ENCODE measurements at places on chromosomes 7 and 10.
A peak's percentile ranks its signal among the peaks of the same experiment; 100 is the strongest.

DNA sequence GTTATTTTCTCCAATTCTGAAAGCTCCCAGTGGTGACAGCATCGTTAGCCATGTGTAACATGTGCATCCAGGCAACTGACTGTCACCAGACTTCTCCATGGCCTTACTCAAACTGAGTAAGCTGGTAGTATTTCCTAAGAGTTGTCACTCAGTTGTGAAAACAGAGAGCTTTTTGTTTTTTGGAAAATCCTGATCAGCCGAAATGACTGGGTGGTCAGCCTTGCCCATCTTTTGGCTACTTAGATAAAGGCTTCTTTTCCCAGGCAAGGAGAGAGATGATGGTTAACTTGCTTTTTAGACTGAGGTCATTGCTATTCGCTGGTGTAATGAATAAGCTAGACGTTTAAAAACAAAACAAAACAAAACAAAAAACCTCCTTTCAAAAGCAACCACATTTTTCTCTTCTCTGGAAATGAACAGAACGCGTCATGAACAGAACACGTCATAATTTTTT lies 159.5 kb upstream of the KLF14 start:
- no peak for DNase-seq

DNA sequence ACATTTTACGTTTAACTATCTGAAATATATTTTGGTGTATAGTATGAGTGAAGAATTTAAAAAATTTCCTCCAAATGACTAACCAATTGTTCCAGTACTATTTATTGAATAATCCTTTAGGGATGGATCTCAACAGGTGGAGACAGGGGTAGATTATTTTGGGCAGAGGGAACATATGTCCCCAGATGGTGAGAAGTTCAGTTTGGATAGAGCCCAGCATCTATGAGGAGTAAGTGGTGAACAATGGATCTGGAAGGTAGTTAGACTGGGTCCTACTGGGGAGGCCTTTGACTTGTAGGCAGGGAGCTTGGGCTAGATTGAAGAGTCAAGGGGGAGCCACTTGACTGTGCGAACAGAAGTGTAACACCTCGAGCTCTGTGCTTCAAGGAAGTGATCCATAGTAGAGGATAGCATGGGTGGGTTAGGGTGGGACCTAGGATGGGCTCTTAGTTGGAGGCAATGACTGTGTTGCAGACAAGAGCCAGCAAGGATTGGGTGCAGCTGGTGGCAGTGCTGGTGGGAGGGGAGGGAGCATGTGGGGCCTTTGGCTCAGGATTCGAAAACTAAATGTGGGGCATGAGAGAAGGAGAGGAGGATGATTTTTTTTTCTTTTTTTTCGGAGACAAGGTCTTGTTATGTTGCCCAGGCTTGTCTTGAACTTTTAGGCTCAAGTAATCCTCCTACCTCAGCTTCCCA lies 3.9 kb upstream of the PURB start:
- no peak for DNase-seq

GRCh38 chr7:74355091-74355490 lies 65.9 kb downstream of the CLIP2 start:
- DNase-seq: no peak

GRCh38 chr10:33731322-33731721 lies 396.9 kb upstream of the NRP1 start:
- DNase-seq: no peak

DNA sequence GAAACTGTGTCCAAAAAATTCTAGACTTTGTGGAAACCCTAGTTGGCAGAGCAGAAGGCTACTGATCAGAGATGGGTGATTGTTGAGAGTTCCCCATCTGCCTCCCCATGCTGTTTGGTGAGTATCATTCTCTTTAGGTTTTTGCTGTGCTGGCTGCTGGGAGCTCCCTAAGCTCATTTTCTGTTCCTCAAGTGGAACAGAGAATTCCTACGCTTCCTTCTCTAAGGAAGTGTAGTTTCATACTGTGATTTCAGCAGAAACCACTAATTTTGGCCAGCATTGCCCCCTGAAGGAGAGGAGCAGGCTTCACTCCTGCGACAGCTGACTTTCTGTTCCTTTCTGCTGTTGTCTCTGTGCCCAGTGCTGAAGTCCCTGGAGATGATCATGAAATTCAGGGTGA lies 355.3 kb upstream of the NPVF start:
- DNase-seq: no peak

GRCh38 chr10:106999118-106999707 lies 165.3 kb downstream of the SORCS1 start:
- DNase-seq: no peak

DNA sequence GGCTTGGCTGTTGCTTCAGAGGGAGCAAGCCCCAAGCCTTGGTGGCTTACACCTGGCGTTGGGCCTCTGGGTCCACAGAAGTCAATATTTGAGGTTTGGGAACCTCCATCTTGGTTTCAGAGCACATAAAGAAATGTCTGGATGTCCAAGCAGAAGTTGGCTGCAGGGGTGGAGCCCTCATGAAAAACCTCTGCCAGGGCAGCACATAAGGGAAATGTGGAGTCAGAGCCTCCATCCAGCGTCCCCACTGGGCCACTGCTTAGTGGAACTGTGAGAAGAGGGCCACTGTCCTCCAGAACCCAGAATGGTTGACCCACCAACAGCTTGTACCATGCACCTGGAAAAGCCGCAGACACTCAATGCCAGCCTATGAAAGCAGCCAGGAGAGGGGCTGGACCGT lies 573.5 kb upstream of the ZWINT start:
- no peak for DNase-seq

- no peak for DNase-seq
These were observed 7.1 kb downstream of the GATA3 start for GRCh38 chr10:8061274-8062211.

GRCh38 chr7:148535217-148535616 lies 55.3 kb upstream of the C7orf33 start:
- DNase-seq: no peak

DNA sequence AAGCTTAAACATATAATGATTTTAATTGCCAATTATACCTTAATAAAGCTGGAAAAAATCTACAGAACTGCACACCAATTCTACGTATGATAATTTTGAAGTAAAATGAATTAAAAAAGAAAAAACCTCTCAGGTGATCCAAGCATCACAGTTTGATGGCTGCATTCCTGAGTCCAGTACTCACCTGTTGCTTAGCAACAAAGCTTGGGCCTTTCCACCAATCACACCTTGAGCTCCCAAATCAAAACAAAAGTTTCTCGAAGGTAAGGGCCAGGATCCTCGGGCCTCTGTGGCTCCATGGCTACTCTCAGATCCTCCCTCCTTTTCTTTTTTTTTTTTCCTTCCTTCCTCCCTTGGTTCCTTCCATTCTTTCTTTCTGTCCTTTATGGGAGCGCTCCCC lies 137.2 kb upstream of the PCBD1 start:
- no peak for DNase-seq

- DNase-seq: no peak
These were observed 732.9 kb upstream of the LRRN3 start for GRCh38 chr7:110358028-110358427.

- DNase-seq: no peak
These were observed 4.9 kb upstream of the YKT6 start for GRCh38 chr7:44195889-44196288.

GRCh38 chr7:55178863-55179773 lies 160.3 kb downstream of the EGFR start:
- DNase-seq: no peak

DNA sequence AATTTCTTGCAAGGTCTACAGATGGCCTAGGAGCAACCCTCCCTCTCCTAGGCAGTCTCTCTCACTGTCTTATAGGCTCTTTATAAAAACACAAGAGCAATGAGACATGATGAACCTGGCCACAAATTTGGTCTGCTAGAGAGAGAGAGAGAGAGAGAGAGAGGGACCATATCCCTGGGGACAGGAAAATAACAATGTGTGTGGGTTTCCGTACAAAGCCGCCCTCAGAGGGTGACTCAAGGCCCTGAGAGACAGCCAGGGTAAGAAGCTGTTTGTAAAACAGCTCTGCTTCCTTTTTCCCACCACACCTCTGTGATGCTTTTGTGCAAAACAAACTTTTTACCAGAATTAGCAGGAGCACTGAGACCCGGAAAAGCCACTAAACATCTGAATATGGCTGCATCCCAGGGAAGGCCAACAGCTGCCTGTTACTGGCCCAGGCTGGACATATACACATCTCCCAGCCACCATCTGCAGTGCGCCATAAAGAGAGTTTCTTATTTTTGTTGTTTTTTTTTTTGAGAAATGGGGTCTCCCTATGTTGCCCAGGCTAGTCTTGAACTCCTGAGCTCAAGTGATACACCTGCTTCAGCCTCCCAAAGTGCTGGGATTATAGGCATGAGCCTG lies 18.4 kb downstream of the GIMAP5 start:
- DNase-seq: peak; percentile 30

DNA sequence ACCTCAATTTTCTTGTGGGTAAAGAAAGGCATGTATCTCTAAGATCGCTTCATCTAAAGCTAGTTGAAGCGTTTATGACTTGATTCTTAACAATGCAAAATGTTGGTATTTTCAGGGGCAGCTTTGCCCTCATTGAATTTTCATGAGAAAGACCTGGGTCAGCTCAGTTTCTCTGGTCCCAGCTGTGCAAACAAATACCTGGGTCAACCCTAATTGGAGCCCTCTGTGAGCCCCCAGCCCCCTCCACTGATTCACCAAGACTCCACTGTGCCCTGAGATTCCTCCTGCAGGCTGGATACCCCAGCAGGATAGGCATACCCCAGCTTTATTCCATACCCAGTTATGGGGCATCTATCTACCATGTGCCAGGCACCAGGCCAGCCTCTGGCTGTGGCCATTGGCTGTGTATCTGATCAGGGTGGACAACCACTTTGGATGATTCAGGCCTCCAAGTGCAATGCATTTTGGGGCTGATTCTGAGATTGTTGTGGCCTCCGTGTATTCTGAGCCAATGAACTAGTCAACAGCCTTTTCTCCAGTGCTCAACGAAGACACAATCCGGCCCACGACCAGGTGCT lies 201.9 kb downstream of the MYOF start:
- no peak for DNase-seq

DNA sequence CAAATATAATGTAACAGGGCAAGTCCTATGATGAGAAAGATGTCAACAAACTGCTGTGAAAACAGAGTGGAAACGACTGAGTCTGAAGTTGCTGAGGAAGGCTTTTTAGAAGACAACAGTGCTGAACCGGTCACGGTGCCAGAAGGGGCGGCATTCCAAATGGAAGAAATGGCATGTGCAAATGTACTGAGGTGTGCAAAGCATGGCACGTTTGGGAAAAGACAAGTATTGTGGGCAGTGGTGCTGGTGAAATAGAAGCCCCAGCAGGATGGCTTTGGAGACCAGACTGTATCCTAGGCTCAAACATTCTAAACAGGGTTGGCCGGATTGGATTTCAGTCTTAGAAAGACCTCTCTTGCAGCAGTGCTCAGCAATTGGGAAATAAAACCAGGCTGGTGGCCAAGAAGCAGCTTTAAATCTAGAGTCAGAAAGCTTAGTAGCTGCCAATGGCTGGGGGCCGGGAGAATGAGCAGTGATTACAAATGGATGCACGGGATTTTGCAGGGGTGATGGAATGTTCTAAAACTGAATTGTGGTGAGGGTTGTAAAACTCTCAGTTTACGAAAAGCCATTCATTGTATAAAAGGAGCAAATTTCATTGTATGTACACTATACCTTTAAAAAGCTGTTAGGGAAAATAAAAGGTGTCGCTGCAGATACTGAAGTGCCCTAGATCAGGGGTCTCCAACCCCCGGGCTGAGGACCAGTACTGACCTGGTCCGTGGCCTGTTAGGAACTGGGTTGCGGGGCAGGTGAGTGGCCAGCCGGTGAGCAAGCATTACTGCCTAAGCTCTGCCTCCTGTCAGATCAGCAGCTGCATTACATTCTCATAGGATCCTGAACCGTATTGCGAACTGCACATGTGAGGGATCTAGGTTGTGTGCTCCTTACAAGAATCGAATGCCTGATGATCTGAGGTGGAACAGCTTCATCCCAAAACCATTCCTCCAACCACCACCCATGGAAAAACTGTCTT lies 141.6 kb downstream of the HIBADH start:
- DNase-seq: no peak

- DNase-seq: no peak
These were observed 141.7 kb downstream of the AUTS2 start for GRCh38 chr7:69739931-69740431.

- no peak for DNase-seq
These were observed 26.3 kb downstream of the SAMD8 start for GRCh38 chr10:75137533-75138438.

GRCh38 chr10:99370993-99371392 lies 41.8 kb downstream of the CNNM1 start:
- no peak for DNase-seq

DNA sequence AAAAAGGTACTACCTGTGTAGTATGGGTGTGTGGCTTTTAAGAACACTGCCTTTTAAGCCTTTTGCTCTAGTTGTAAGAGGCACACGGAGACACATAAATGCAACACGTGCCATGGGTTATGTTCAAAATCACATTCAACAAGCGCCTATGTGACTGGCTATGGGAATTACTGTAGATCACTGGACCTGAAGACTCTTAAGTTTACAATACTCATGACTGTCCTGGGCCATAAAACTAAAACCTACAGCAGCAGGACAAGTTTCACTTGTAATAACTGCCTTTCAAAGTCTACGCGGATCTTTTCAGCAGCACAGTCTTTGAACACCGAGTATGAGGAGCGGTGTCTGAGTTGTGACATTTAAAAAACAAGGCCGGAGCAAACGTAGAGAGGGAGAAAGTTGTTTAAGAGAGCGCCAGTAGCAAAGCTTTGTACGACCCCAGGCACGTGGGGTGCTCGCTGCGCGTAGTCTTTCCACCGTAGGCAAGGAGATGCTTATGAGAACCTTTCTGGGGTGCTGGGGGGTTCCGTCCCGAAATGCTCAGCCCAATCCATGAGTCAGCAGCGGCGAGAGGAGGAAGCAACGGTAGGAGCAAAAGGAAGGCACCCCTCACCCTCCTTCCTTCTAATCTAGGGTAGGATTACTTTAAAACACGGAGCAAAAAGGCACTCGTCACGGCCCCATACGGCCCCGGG lies 662 bp downstream of the DNAJC2 start:
- no peak for DNase-seq

- no peak for DNase-seq
These were observed 7.5 kb downstream of the ZFAND2A start for GRCh38 chr7:1152492-1152891.

DNA sequence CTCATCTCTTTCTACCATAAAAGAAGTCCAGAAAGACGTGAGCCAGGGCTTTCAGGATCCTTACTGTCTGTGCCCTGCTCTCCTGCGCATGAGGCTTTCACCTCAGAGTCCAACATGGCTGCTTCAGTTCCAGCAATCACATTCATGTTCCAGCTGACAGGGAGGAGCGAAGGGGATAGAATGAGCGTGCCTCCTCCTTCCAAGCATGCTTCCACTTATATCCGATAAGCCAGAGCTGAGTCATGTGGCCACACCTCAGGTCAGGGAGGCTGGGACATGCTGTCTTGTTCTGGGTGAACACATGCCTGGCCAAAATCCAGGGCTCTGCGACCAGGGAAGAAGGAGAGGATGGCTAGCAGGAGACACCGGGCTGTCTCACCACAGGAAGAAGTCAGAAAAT lies 248.2 kb downstream of the SKAP2 start:
- no peak for DNase-seq

- DNase-seq: peak; percentile 41
These were observed 10.9 kb downstream of the CDHR1 start for GRCh38 chr10:84205049-84205852.
